RWPE1 (cell line): ENCODE measurements at places on chromosomes 3 and 15.

DNA sequence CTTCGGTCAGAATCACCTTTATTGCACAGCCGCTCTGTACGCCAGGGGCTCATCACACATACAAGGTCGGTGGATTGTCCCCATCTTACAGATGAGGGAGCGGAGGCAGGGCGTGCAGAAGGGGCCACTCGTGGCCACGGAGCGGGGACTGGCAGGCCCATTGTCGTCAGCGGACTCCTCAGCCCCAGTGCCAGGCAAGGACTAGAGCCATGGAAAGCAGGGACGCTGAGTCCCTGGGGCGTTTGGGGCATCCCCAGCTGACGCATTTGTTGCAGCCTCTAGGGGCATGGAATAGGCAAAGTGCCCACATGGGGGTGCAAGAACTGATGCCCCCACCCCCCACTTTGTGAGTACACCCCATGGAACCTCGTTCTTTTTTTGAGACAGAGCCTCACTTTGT lies 29.8 kb upstream of the FURIN start:
- DNase-seq, result no peak

DNA sequence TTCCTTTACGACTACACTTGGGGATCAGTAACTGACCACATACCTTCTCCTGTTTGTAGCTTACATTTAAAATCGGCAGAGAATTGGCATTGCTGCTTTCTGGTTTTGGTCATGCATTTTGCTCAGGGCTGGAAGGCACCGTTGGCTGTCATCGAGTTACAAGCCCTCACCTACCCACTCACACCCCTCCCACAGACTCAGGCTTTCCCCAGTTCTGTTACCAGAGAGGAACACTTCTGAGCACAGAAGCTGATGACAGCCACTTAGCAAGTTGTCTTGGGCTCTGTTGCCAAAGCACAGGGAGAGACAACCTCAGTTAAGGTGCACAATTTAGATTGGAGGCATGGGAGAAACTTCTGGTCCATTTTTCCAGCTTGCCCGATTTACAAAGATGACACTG lies 204.8 kb upstream of the TOPAZ1 start:
- no peak for DNase-seq

- DNase-seq, result no peak
Observed at GRCh38 chr3:182413061-182413460, 380.2 kb upstream of the ATP11B start.

GRCh38 chr3:173681188-173681678 lies 283.7 kb downstream of the NLGN1 start:
- DNase-seq, result no peak

DNA sequence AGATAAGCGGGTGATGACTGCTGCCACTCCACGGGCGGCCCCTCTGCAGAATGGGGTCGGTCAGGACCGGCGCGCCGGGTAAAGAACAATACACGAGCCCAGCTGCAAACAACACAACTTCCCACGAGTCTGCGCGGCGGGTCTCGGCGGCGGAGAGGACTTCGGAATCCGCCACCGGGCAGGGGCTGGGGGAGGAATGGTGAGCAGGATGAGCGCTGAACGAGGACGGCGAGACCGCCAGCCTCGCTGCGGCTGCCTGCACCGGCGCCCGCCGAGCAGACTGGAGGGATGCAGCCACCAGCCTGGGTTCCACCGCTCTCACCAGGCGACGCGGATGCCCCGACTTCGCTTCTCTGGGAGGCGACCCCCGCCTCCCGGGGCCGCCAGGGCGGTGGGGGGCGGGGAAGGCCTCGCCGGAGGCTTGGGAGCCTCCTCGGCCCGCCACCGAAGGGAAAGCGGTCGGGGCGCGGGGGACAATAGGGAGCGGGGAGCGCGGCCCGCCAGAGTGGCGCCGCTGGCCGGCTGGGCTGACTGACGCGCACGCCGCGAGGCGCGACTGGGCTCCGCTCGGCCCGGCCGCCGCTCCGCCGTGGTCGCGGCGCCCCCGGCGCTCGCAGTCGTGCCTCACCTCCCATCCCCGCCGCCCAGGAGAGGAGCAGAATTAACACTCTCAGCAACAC lies 515 bp downstream of the ADAM10 start:
- DNase-seq, result no peak

- no peak for DNase-seq
Observed at GRCh38 chr3:37611771-37612170, 249.9 kb upstream of the CTDSPL start.

GRCh38 chr3:151262871-151263525 lies 15.3 kb downstream of the P2RY14 start:
- DNase-seq, result no peak
